ENCODE measurements at places on chromosomes 1 and 21.

DNA sequence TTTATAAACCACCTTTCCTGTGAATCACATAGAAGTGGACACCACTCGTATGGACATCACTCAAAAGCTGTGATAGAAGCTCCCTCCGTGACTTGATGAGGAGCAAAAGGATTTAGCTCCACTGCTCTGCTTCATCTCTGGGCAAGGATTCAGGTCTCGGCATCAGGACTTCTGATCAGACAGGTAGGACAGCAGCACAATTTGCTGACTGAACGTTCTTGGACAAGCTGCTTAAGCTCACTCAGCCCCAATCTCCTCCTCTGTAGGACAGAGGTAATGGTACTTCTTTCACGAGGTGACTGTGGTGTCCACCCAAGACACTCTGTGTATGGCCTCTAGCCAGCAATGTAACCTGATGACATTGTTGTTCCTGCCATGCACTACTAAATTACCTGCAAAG, 122.6 kb upstream of the AJAP1 start:
- no peak for DNase-seq

- peak; percentile 72 for DNase-seq
Measured at GRCh38 chr1:205440476-205441317, 15.1 kb downstream of the BLACAT1 start.

DNA sequence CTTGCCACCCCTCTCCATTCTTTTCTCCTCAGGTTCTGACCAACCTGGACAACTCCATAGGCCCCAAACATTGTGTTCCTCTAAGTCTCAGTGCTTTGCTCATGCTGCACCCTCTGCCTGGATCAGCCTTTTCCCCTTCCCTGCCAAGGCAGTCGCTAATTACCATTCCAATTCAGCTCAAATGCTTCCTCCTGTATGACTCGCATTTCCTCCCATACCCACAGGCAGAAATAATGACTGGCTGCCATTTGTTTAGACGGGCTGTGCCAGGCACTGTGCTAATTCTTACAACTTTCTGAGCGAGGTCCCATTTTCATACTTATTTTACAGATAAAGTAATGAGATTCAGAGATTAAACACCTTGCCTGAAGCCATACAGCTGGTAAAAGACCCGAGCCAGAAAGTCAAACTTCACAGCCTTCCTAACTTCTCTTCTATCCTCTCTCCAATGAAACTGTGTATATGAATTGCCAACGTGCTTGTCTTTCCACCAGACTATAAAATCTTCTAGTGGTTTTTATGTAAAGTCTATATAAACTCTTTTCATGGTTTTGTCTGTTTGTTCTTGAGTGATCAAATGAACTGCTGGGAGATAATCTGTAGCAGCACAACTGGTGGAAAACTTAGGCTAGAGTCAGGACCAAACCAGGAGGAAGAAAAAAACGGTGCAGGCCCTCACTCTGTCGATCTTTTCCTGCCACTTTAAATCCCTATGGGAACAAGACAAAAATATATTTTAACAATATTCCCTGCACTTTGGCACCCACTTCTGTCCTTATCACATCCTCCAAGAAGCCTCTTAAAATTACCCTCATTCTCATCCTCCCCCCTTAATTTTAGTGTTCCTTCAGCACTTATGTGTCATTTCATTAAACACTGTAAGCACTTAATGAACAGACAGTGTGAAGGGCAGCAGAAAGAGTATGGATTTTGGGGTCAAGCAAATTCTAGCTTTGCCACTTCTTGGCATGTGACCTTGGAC, 33.7 kb downstream of the RAB3B start:
- DNase-seq = no peak

DNA sequence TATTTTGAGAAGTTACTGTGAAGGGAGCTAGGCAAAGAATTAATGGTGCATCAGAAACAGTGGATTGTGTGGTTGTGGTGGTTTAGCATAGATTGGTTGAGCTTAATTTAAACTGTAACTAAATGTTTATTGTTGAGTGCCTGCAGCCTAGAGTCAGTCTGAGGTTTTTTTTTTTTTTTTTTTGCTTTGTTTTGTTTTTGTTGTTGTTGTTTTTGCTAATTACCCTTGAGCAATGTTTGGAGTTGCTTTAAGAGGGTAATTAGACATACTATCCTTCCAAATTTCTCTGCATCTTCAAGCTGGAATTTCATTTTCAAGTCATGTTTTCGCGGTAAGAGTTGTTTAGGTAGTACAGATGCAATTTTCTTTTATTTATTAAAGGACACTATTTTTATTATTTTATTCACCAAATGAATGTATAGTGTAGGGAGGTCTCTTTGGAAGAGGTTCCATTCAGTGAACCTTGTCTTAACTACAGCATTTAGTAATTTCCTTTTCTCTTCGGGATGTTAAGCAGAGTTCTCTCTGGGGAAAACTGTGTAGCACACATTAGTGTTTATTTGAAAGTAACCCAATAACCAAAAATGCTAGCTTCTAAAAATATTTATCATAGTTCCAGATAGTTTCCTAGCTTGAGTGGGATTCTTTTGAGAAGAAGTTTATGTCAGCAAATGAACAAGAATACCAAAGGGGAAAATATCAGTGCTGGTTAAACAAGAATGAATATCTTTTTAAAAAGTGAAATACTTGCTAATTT, 82.3 kb downstream of the CLIC4 start:
- no peak for DNase-seq

DNA sequence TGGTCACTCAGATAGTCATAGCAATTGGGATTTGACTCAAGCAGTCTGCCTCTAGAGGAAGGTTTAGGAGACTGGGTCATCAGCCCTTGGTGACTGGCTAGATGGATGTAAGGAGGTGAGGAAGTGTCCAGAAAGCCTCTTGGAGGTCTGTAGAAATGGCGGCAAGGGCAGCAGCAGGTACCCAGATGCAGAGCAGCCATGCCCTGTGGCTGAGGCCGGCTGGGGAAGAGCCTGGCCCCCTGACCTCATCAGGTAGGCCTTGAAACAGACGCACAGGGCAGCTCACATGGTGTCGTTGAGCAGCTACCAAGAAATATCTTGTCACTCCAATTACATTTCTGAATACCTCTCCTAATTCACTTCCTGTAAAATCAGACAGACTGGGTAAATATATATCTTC, 98.2 kb downstream of the DMRTB1 start:
- no peak for DNase-seq

- DNase-seq = no peak
Measured at GRCh38 chr1:67053535-67053784, 488 bp downstream of the SLC35D1 start.

GRCh38 chr1:44798481-44799365, 1.5 kb upstream of the PLK3 start:
- no peak for DNase-seq

GRCh38 chr1:180674603-180675530, 43.0 kb downstream of the XPR1 start:
- no peak for DNase-seq

DNA sequence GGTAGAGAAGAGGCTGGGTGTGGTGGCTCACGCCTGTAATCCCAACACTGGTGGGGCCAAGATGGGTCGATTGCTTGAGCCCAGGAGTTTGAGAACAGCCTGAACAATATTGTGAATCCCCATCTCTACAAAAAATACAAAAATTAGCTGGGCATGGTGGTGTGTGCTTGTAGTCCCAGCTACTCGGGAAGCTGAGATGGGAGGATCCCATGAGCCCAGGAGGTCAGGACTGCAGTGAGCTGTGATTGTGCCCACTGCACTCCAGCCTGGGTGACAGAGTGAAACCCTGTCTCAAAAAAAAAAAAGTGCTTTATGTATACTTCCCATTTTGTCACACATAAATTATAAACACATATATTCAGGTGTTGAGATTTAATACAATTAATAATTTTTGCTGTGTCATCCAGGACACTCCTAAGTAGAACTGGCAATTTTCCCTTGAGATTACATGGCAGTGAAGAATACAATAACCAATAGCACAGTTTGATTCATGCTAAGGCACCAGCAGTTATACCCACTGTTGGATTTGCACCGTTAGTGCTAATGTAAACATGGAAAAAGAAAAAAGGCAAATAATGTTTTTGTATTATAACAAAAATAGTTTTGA, 15.5 kb downstream of the GABPB2 start:
- DNase-seq = no peak

- no peak for DNase-seq
Measured at GRCh38 chr1:75996196-75996595, 64.0 kb upstream of the ASB17 start.

- DNase-seq = no peak
Measured at GRCh38 chr1:119348941-119349340, 19.6 kb upstream of the HAO2 start.
